ENCODE measurements at places on chromosomes 13 and 19.
A peak's percentile ranks its signal among the peaks of the same experiment; 100 is the strongest.

DNA sequence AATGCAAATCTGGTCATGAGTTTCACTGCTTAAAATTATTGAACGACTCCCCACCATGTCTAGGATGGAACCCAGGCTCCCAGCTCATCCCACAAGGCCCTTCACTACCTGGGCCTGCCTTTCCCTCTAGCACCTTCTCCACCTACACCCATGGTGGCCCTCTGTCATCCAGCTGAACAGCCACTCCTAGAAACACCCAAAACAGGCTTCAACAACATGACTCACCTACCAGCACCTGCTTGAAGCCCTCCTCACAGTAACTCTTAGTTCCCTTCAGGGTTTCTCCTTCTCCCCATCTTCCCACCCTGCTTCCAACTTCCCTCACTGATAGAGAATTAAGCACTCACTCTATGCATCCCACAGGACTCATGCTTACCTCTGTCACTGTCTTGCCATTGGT lies 6.6 kb upstream of the IGFL2 start:
- DNase-seq: no peak

GRCh38 chr13:33321686-33322542 lies 36.4 kb upstream of the STARD13 start:
- no peak for DNase-seq

DNA sequence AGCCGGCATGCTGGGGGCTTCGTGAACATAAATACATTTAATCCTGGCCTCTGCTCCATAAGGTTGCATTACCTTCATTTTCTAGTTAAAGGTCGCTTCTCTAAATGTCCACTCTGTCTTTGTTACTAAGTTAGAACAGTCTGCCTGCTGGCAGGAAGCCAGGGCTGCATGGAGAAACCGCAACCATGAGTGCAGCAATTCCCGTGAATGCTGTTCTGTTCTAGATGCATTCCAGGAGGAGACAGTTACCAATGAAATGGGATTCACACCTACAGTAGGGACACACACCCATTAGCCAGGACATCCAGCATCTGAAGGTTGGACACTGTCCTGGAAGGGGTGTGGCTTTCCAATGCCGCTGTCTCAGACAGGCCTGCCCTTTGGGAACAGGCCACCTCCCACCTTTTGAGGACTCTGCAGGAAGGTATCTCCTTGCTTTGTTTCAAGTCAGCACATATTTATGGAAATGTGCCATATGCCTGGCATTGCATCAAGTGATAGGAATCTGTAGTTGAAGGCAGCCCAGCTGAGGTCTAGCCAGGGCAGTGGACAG lies 129.7 kb downstream of the SLC7A1 start:
- DNase-seq: peak; percentile 35

DNA sequence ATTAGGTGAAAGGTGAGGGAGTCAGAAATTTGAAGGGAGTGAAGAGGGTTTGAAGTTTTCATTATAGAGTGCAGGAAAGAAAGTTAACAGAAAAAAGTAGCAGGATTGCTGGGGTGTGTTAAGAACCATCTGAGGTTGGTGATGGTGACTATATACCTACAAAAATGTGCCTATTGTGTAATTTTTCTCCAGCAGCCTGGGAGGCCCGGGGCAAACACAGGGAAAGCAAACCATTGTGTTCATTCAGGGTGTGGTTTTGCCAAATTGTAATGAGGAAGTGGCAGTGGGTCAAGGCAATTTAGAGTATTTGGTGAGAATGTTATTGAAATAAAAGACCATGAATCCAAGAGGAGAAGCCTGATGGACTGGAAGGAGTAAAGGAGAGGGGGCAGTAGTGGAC lies 8.2 kb upstream of the SUCLA2 start:
- DNase-seq: peak; percentile 44

DNA sequence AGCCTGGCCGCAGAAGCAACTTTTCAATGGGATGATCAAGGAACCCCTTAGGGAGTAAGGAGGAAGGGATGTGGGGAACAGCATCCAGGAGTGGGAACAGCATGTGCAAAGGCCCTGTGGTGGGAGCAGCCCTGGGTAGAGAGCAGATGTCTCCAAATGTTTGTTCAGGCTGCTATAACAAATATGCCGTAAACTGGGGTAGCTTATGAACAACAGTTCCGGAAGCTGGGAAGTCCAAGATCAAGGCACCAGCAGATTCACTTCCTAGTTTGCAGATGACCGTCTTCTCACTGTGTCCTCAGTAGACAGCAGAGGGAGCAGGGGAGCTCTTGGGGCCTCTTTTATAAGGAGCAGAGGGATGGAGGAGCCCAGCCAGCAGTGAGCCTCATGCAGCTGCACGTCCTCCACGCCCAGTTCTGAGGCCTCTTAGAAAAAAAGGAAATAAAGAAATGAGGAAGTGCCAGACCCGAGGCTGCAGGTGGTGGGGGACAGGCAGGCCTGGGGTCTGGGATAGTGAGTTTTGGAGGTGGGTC lies 4.2 kb upstream of the LRRC25 start:
- peak; percentile 76 for DNase-seq

- DNase-seq: no peak
Measured at GRCh38 chr19:54434112-54434872, 14.7 kb upstream of the LENG8 start.

GRCh38 chr13:50410921-50411746 lies 395.9 kb downstream of the KCNRG start:
- peak; percentile 22 for DNase-seq

- no peak for DNase-seq
Measured at GRCh38 chr13:31790992-31791391, 51.7 kb downstream of the RXFP2 start.

Data from HepG2 (cell line).